AG09309 (cell line): ENCODE measurements at places on chromosomes 16 and 17.

- DNase-seq, result no peak
These were observed 12.7 kb downstream of the JUP start for GRCh38 chr17:41773731-41774193.

- DNase-seq, result no peak
These were observed 2.2 kb downstream of the TFAP4 start for GRCh38 chr16:4270595-4270994.

DNA sequence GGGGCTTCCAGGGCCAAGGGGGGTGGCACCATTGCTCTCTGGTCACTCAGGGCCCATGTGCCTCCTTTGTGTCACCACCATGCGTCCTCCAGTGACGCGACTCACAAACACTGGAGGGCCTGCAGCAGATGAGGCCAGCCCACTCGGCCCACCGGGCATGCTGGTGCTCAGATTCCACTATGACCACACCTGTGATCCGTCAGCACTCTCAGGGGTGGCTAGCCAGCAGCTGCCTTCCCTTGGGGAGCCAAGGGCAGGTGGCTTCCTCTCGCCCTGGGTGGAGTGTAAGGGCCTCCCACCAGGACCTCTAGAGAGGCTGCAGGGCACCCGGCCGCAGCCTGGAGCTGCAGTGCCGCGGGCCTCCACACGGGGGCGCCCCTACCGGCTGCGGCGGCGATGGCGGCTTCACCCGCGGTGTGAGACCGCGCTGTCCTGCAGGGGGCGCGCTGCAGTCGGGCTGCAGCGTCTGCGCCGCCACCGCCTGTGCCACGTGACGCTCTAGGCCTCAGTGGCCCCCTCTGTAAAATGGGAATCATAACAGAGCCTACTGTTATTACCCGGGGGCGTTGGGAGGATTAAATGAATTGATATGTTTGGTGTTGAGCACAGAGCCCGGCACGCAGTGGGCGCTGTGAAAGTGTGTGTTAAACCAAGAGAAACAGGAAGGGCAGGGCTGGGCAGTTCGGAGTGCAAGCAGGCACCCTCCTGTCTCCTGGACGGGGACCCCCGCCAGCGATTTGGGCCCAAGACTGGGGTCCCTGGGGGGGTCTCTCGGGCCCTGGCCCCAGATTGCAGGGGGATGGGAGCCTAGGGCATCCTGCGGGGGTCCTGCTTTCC, 192.4 kb upstream of the GSE1 start:
- no peak for DNase-seq

DNA sequence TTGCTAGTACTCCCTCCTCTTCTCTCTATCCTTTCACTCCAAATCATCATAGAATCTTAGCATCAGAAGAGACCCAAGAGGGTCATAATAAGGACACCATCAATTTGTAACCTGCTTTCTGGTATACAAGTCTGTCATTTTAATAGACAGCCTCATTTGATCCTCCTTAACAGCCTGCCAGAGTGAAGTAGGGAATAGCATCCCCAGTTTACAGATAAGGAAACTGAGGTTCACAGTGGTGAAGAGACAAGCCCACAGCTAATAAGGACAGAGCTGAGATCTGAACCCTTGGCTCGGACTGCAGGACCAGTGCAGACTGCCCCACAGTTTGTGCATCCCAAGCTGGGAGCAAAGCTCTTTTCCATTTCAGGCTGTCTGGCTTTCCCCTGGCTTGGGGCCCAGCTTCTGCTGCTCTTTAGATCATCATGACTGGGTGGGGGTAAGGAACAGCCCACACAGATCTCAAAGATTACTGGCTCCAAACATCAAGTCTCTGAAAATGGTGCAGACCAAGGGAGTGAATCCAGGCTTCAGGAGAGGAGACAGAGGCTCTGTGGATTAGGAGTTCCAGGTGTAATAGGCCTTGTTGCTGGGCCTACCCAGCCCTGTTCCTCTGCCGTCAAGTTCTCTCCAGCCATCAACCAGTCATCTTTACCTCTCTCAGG, 10.3 kb upstream of the IGFBP4 start:
- DNase-seq, result no peak

DNA sequence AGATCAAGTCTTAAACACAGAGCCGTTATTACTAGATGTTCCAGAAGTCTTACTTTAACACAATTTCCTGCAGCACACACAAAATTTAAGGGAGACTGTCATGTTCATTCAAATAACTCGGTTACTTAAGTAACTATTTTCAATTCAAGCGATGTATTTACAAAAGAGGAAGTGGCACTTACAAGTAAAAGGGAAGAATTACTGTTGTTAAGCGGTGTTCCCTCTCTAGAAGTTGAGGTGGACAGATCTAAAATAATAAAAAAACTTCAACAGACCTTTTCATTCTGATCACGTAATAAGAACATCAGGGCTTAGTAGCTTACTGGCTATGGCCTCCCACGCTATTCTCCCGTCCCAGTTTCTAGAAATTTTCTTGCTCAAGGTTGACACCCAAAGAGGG, 26.2 kb upstream of the TXNDC11 start:
- DNase-seq, result no peak

- DNase-seq, result no peak
These were observed 14.2 kb upstream of the ZFHX3 start for GRCh38 chr16:73062001-73062616.

DNA sequence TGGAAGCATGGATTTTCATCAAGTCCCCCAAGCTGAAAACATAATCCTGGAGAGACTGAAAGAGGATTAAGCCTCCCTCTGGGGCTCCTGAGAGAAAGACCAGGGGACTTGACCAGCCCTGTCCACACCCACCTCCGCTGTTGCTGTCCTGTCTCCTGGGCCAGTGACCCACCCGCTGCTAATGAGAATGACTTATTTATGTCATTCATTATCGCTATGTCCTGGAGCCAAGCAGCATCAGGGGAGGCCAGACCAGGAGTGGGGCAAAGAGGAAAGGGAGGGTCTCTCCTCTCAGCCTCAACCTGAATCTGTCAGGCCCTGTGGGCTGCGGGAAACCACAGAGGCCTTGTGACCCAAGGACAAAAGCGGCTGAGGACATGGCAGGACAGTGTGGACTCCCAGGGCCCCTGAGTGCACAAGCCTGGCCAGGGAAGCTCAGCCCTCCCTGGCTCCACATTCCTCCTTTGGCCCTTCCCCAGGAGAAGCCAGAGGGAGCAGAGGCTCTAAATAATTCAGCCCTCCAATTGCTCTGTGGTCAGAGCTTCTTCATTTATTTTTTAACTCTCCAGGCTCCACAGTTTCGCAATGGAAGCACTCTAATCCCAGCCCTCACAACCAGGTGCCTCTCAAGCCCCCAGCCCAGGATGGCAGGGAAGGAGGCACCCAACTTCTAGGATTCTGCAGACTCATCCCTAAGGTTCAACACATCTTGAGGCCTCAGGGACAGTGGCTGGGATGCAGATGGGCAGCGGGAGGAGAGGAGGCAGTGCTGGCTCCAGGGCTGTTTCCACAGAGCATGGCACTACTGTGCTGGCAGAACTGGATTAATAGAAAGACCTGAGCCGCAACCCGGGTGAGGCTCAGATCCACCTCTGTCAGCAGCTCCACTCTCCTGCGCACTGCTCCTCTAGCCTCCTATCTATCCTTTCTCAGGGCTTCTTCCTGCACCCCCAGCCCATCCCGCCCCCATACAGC, 19.1 kb downstream of the CUEDC1 start:
- no peak for DNase-seq

GRCh38 chr16:83926726-83927397, 26.2 kb upstream of the OSGIN1 start:
- peak; percentile 3 for DNase-seq
